Astrocyte (in vitro differentiated cells and primary cell): ENCODE measurements at places on chromosomes 5 and 9. TPM values are rescaled to one million over a fixed set of nuclear protein-coding genes. Genes with fewer than 3 reads are reported as not detected.
A peak's percentile ranks its signal among the peaks of the same experiment; 100 is the strongest.

DMRT2 gene
- total RNA-seq = 0.17 and 0.18 TPM in 2 replicates

SPINK13 gene
- total RNA-seq = not detected in 2 replicates

- H3K4me3 ChIP-seq = no peak overlapping the region
- no peaks in the 10 kb centered on the region for H3K4me1 ChIP-seq
- no peaks in the 10 kb centered on the region for H3K36me3 ChIP-seq
- no peaks in the 10 kb centered on the region for H3K27me3 ChIP-seq
Observed at GRCh38 chr5:62627121-62627520, 48.5 kb downstream of the LRRC70 start.

- H3K4me1 ChIP-seq = no peaks in the 10 kb centered on the region
- H3K27ac ChIP-seq = no peak overlapping the region
- H3K36me3 ChIP-seq = no peaks in the 10 kb centered on the region
- DNase-seq = no peak
- H3K4me3 ChIP-seq = no peak overlapping the region
- H3K27me3 ChIP-seq = no peaks in the 10 kb centered on the region
Observed at GRCh38 chr9:104448036-104448435, 56.0 kb upstream of the OR13F1 start.

DNA sequence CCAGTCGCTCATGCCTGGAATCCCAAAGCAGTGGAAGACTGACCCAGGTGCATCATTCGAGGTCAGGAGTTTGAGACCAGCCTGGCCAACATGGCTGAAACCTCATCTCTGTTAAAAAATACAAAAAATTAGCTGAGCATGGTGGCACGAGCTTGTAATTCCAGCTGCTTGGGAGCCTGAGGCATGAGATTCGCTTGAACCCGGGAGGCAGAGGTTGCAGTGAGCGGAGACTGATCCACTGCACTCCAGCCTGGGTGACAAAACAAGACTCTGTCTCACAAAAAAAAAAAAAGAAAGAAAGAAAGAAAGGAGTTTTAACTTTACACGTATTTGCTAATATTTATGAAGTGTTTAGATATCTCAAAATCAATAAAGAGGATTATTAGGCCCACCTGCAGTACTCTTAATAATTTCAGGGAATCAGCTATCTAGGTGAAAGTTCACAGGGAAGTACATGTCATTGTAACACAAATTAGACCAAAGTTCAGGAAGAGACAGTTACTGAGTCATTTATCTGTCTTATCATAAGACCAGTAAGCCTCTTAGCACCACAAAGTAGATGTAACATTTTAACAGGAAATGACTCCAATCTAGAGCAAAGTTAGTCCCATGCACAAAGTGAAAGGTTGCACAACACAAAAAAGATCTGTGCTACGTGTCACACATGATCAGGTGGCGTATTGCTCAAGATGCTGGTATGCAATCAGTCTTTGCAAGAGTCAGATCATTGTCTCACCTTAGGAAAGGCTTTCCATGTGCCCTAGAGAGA, 34.1 kb upstream of the PLIN2 start:
- no peaks in the 10 kb centered on the region for H3K36me3 ChIP-seq
- peak; percentile 94 for DNase-seq
- no peak overlapping the region for H3K4me3 ChIP-seq
- no peaks in the 10 kb centered on the region for H3K27me3 ChIP-seq
- no peaks in the 10 kb centered on the region for H3K4me1 ChIP-seq
- H3K27ac ChIP-seq = no peak overlapping the region

DNA sequence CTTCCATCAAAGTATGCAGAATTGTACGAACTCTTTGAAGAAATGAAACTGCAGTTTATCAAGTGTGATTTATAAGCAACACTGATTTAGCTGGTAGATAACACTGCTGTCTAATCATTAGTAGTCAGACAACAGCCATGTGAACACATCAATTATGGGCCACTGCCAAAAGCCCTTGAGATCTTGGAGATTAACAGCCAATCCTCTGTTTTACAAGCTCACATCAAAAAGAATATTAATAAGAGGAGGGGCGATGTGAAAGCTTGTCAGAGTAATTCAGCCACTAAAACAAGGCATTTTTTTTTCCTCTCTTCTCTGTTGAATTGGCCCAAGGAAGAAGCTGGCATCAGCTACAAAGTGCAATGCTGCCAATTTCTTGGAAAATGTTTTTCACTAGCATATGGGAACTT, 28.1 kb downstream of the ZNF608 start:
- DNase-seq = no peak
- H3K27ac ChIP-seq = no peak overlapping the region
- no peak overlapping the region for H3K4me3 ChIP-seq
- no peaks in the 10 kb centered on the region for H3K36me3 ChIP-seq

DNA sequence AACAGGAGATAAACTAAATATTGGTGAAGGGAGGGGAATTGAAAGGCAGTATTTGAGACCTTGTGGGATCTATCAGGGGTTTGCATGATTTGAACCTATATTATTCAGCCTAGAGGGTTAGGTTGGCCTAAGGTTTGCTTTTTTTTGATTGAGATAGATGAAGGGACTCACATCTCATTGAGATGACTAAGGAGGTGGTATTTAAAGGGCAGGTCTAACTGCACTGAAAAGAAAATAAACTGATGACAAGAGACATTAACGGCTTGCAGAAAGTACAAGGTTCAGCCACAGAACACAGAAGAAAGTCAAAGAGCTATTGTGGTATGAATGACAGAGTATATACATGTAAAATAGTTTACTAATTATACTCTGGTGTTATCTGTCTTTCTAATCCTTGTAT, 412.7 kb downstream of the CDH10 start:
- no peaks in the 10 kb centered on the region for H3K36me3 ChIP-seq
- no peak overlapping the region for H3K4me3 ChIP-seq
- H3K27me3 ChIP-seq = no peaks in the 10 kb centered on the region
- peak; percentile 22 for DNase-seq
- H3K27ac ChIP-seq = no peak overlapping the region

DNA sequence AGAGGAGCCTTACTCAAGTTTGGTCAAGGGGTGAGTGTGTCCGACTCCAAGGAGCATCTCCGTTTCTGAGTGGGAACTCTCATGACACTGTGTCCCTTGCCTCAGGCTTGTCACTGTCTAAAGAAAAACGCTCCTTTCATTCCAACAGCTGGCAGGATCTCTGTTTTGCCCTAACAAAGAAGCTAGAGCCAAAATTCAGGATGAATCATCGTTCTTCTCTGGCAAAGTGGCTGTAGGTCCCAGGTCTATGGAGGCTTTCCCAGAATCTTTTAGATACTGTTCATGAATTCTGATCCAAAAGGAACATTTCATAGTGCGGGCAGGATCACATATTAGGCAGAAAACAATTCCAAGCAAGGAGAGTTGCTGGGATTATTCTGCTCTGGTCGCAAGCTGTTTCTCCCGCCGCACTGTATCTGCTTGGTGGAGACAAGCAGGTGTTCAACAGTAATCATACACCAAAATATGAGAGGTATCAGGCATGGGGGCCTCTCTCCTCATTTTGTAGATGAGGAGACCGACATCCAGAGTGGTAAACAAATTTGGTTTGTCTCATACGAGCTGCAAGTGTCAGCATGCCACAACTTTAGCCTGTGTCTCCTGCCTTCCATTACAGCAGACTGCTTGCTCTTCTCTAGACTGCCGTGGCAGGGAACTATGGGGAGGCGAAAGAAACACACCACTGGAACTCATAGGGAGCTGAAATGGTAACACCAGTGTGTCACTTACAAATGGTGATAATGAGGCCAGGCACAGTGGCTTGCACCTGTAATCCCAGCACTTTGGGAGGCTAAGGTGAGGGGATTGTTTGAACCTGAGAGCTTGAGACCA, 72.6 kb downstream of the ENTREP1 start:
- peaks cover 2% of the 10 kb centered on the region for H3K27me3 ChIP-seq
- H3K4me1 ChIP-seq = peaks cover 4% of the 10 kb centered on the region
- DNase-seq = peak; percentile 31
- H3K36me3 ChIP-seq = no peaks in the 10 kb centered on the region
- no peak overlapping the region for H3K27ac ChIP-seq
- no peak overlapping the region for H3K4me3 ChIP-seq

- no peak overlapping the region for H3K27ac ChIP-seq
- no peaks in the 10 kb centered on the region for H3K4me1 ChIP-seq
- H3K36me3 ChIP-seq = no peaks in the 10 kb centered on the region
- H3K4me3 ChIP-seq = no peak overlapping the region
Observed at GRCh38 chr5:161286066-161286655, 260.4 kb downstream of the GABRB2 start.

GRCh38 chr5:151799407-151799806, 27.7 kb downstream of the G3BP1 start:
- peak; percentile 28 for DNase-seq
- no peak overlapping the region for H3K27ac ChIP-seq
- peaks cover 62% of the 10 kb centered on the region for H3K36me3 ChIP-seq
- peaks cover 4% of the 10 kb centered on the region for H3K4me1 ChIP-seq

- H3K4me3 ChIP-seq = no peak overlapping the region
- no peak overlapping the region for H3K27ac ChIP-seq
- no peaks in the 10 kb centered on the region for H3K36me3 ChIP-seq
- DNase-seq = peak; percentile 1
Observed at GRCh38 chr5:53191548-53192165, 82.1 kb upstream of the MOCS2 start.

MGAT4B gene
- 179 and 193 TPM in 2 replicates for total RNA-seq

GRCh38 chr9:111926421-111926875, 29.8 kb downstream of the UGCG start:
- H3K27ac ChIP-seq = peak overlapping the region; percentile 70
- H3K4me1 ChIP-seq = peaks cover 15% of the 10 kb centered on the region
- peak; percentile 58 for DNase-seq
- peaks cover 28% of the 10 kb centered on the region for H3K36me3 ChIP-seq
- no peaks in the 10 kb centered on the region for H3K27me3 ChIP-seq
- H3K4me3 ChIP-seq = no peak overlapping the region

SV2C gene
- 0.05 TPM in 2 replicates for total RNA-seq

DNA sequence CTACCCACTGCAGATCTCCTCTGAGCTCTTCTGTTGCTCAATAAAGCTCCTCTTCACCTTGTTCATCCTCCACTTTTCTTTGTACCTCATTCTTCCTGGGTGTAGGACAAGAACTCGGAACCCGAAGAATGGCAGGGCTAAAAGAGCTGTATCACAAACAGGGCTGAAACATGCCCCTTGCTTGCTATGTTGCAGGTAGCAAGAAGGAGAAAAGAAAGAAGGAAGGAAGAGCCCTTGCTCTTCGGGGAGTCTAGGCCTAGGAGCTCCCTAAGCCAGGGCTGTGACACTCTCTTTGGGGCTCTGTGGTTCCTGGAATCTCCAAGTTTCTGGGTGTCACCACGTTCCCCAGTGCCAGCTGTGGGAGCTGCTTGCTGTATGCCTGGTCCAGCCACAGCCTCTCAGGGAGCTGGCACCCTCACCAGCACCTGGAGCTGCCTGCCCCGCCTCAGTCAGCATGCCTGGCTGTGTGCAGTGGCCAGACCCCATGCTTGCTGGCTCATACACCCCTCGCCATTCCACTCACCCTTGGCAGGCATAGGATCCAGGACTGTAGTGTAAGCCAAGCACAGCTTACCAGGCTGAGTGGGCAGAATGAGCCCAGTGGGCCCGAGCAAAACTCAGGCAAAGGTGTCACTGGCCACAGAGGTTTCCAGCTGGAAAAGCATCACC, 274.8 kb upstream of the ADRA1B start:
- no peaks in the 10 kb centered on the region for H3K27me3 ChIP-seq
- no peaks in the 10 kb centered on the region for H3K36me3 ChIP-seq
- no peaks in the 10 kb centered on the region for H3K4me1 ChIP-seq

DNA sequence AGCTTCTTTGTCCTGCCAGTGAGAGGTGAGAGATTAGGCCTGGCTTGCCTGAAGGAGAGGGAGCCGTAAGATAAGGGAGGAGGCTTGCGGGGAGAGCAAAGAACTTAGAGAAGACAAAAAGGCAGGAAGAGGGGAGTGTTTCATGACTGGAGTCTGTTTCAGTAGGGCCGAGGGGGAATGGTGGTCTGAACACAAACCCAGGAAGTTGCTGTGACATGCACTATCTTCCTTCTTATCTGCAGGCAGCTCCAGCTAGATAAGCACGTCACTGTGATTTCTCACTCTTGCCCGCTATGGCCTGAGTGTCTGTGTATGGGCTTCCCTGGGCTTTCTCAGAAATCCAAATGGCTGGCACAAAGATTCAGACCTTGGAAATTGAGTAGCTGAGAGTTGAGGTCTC, 307.5 kb upstream of the CLINT1 start:
- no peaks in the 10 kb centered on the region for H3K36me3 ChIP-seq
- no peak for DNase-seq
- no peak overlapping the region for H3K4me3 ChIP-seq
- H3K27me3 ChIP-seq = peaks cover 5% of the 10 kb centered on the region

DNA sequence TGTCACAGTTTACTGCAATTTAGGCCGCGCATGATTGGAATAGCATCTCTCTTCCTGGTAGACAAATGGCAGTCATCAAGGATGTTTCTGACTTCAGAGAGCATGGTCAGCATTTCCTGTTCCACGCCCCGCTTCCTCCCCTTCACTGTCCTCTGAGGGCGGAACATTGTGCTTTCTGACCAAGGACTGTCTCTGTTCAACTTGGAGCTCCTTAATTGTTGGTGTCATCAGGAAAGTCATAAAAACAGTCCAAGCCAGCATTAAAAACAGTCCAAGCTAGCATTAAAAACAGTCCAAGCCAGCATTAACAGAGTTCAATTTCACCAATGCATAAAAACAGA, 301.3 kb upstream of the IRX4 start:
- no peaks in the 10 kb centered on the region for H3K36me3 ChIP-seq
- no peak for DNase-seq
- H3K27ac ChIP-seq = no peak overlapping the region
- no peaks in the 10 kb centered on the region for H3K4me1 ChIP-seq
- no peak overlapping the region for H3K4me3 ChIP-seq
- H3K27me3 ChIP-seq = no peaks in the 10 kb centered on the region

- H3K4me3 ChIP-seq = no peak overlapping the region
- H3K36me3 ChIP-seq = no peaks in the 10 kb centered on the region
- no peak overlapping the region for H3K27ac ChIP-seq
- no peaks in the 10 kb centered on the region for H3K27me3 ChIP-seq
Observed at GRCh38 chr5:78449103-78449502, 88.7 kb downstream of the SCAMP1 start.

GRCh38 chr9:4614627-4615026, 47.5 kb upstream of the PLPP6 start:
- no peaks in the 10 kb centered on the region for H3K4me1 ChIP-seq
- H3K27me3 ChIP-seq = no peaks in the 10 kb centered on the region
- no peak for DNase-seq
- no peak overlapping the region for H3K27ac ChIP-seq
- no peaks in the 10 kb centered on the region for H3K36me3 ChIP-seq

IQGAP2 gene
- total RNA-seq = 1.9 and 2.9 TPM in 2 replicates

DNA sequence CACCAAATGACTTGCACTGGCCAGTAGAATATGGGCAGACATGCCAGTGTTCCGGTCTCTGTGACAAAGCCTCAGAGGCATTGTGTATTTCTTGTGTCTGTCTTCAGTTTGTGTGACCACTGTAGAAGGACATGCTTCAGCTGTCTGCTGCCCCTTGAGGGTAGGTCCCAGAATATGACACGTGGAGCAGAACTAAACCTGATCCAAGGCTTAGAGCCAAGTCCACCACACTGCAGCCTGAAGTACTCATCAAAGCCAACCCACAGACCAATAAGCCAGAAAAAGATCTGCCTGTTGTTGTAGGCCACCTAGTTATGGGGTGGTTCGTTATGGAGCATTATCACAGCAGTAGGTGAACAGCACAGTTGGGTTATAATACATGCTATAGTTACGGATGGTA, 468.9 kb downstream of the PSAT1 start:
- no peak overlapping the region for H3K27ac ChIP-seq
- H3K4me3 ChIP-seq = no peak overlapping the region
- H3K27me3 ChIP-seq = no peaks in the 10 kb centered on the region
- no peaks in the 10 kb centered on the region for H3K36me3 ChIP-seq
